ENCODE measurements at places on chromosomes 16 and 17.
A peak's percentile ranks its signal among the peaks of the same experiment; 100 is the strongest.

GRCh38 chr17:57471868-57472368 is 215.6 kb downstream of the MSI2 start:
- DNase-seq, result no peak

GRCh38 chr16:79411357-79411756 is 189.2 kb downstream of the MAF start:
- no peak for DNase-seq

DNA sequence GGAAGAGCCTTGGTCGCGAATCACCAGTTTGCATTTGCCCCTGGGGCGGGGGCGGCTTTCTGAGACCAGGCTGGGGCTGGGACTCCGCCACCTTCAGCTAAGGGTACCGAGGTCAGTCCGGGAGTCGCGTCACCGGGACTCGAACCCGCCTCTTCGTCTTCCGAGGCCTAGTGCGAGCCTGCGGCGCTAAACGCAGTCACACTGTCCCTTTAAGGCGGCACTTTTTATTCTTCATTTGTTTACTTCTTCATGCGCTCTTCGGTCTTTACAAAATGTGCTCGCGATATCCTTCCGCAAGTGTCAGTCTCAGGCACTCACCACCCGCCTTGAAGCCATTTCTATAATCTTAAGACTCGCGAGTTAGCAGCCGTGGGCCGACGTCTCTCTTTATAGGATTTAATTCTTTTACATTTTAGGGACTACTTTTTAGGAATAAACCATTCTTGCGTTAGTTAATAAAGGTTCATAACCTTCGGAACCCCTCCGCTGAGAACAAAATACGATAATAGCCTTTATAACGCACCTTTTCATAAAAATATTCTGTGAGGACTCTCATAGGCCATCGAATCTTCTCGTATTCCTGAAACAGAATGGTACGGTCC is 593 bp upstream of the HEXIM1 start:
- DNase-seq, result peak; percentile 79

DNA sequence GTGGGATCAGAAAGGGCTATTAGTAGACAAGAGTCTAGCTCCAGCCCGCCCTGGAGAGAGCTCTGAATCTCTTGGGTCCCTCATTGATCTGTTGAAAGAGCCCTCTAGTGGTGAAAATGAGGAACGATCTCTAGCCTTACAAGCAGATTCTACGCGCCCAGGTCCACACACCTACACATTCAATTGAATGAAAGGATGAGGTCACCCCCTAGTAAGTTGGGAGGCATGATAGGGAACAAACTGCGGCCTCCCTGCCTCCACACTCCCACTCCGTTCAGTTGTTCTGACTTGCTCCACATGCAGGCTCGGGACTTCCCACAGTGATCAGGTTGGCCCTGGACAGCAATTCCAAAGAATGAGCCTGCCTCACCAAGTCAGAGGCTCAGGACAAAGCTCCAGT is 2.9 kb upstream of the CACNG3 start:
- peak; percentile 27 for DNase-seq

GRCh38 chr16:10205688-10206087 is 23.5 kb upstream of the GRIN2A start:
- no peak for DNase-seq

GRCh38 chr16:81189100-81189664 is 49.3 kb upstream of the BCO1 start:
- DNase-seq, result no peak

DNA sequence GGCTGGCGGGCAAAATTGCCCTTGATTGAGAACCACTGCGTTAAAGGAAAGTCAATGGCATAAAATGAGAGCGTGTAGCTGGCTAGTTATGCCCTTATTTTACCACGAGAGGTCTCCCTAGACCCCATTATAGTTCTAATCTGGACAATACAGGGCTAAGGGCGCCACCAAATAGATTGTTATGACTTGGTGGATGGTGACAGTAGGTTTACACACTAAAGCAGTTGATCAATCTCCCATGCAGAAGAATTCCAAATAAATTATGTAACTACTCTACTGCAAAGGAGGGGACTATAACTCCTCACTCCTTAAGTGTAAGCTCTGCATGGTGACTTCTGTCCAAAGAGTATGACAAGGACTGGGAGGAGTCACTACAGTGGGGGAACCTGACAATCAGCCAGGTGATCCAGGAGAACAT is 20.4 kb upstream of the YPEL2 start:
- DNase-seq, result peak; percentile 33

DNA sequence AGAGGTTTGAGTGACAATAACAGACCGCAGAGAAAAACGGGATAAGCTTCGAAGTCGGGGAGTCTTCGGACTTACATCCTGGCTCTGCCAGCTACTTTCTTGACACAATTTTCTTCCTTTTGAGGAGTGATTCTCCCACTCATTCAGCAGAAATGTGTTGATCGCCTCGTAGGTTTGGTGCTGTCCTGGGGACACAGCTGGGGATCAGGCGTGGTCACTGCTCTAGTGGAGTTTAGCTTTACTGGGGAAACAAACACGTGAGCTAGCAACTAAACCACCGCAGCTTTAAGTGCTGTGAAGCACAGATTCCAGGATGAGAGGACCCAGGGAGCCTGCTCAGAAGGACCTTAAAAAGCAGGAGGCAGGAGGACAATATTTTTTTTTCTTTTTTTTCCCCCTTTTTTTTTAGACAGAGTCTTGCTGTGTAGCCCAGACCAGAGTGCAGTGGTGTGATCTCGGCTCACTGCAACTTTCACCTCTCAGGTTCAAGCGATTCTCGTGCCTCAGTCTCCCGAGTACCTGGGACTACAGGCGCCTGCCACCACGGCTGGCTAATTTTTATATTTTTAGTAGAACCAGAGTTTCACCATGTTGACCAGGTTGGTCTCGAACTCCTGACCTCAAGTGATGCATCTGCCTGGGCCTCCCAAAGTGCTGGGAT is 858 bp downstream of the NUBP1 start:
- DNase-seq, result no peak

DNA sequence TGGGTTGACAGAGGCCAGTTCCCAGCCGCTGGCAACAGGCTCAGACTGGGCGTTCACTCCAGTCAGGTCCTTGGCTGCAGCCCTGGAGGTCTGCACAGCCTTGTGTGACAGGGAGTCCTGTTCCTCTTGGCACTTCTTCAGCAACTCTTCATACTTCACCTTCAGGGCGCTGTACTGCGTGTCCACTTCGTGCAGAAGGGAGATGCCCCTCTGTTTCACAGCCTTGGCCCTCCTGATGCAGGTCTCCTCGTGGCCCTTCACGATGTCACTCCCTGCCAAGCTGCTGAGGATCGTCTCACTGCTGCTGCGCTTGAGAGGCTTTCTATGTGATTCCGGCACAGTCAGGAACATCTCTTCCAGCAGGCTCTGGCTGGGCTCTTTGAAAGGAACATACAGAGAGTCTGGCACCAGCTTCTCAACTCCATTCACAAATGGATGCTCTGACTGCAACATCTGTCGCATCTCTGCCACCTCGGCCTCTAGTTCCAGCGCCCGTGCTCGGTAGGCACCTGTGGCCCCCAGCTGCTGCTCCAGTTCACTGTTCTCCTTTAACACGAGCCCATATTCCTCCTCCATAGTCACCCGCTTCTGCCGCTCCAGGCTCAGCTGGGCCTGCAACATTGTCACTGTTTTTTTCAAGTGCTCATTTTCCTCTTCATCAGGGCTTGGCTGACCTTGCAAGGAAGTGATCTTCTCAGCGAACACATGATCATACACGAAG is 27.2 kb downstream of the CDR2 start:
- no peak for DNase-seq

- no peak for DNase-seq
Observed at GRCh38 chr16:83458612-83459011, 349.2 kb upstream of the HSBP1 start.

DNA sequence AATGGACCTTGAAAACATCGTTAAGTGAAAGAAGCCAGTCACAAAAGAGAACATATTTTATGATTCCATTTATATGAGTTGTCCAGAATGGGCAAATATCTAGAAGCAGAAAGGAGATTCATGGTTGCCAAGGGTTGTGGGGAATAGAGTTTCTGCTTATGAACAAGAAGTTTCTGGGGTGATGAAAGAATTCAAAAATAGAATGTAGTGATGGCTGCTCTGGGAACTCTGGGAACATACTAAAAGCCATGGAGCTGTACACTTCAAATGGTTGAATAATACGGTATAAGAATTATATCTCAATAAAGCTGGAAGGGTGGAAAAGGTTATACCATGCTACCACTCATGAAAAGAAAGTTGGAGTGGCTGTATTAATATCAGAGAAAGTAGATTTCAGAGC is 18.5 kb downstream of the AKTIP start:
- DNase-seq, result no peak

DNA sequence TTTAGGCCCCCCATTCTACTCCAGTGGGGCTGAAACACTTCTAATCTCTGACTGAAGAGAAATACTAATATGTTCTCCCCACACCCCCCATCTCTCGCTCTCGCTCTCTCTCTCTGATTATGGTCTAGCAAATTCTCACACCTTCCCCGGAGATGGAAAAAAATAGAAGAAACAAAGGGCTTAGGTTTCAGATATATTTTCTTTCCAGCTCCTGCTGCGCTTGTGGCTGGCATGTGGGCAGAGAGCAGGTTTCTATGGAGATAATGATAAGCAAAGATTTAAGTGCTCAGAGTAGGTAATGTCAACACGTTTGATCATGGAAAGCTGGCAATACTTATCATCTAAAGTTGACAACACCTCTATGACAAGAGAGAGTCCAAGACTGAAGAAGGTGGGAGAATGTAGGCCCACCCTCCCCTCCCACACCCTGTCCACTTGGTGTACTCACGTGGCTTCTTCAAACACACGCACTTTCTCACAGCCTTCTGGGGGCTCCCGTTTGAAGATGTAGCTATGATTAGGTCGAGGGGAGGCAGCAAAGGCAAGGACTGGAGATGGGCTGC is 8.0 kb upstream of the SLC35B1 start:
- DNase-seq, result peak; percentile 44

- peak; percentile 46 for DNase-seq
Observed at GRCh38 chr16:89863741-89864526, 9.5 kb upstream of the TCF25 start.

DNA sequence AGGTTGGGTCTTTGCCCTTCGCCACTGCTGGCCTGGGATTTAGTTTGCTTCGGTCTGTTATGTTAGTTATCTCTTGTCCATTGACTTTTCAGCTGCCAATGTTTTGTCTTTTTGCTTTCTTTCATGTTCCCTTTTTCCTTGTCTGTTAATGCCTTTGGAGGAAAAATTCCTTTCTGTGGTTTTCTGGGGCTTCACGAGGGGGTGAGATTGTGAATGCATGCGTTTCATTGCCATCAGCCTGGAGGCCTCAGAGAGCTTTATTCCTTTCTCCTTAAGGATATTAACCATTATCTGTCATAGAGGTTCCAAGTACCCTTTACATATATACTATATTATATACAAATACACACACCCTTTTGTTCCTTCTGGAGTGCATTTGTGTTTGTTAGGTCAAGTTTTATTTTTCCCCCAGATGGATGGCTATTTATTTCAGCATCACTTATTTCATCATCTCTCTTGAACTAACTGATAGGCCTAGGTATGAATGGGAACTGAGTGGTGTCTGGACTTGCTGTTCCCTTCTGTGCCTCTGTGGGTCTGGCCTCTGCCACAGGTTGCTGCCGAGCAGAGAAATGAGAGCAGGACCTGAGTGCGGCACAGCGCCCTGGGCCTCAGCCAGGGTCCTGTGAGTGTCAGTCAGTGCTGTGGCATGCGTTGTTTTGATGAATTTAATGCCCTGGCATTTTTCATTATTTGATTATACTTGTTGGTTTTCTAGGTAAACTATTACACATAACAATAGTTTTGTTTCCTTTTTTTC is 193.4 kb downstream of the LGALS9B start:
- DNase-seq, result no peak

DNA sequence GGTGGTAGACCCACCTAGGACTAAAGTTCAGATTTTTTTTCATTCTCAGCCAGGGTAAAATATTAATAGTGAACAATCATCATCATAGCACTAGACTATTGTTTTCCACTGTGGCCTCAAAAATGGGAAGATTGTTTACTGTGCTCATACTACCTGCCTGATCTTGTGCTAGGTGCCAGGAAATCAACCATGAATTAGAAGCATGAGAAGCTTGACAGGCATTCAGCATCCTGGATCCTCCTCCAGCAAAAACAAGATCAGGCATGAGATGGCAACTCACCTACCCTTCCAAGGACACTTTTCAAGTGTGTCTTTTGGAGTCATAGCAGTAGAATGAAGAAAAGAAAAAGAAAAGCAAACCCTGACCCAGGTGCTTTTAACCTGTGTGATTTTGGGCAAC is 174.2 kb downstream of the CYLD start:
- no peak for DNase-seq
